ENCODE measurements at places on chromosomes 7 and 10.
A peak's percentile ranks its signal among the peaks of the same experiment; 100 is the strongest.

DNA sequence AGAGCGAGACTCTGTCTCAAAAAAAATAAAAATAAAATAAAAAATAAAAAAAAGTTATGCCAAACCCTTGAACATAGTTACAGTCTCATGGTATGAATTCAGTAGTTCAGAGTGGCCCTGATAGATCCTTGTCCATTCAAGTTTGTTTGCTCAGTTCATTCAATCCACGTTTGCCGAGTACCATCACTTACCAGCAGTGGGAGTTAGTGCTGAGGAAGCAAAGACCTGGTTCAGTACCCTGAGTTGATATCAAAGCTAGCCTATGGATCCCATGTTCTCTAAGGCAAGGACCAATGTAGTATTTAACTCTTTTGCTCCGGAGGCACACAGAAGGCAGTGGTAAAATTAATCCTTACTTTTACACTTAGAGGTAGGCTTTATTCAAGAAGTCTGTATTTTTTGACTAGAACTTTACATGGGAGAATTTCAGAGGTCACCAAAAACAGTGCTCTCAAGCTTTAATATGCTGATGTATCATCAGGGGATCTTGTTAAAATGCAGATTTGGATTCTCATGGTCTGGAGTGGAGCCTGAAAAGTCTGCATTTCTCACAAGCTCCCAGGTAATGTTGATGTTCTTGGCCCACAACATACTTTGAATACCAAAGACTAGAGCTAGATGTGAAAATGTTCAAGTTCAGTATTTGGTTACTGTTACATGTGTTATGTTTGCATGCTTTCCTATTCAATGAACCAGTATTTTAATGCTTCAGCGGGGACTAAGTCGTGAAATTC is 38.1 kb upstream of the HBP1 start:
- DNase-seq = no peak

- peak; percentile 76 for DNase-seq
These were observed 1.2 kb upstream of the LZTS2 start for GRCh38 chr10:100998183-100998990.

DNA sequence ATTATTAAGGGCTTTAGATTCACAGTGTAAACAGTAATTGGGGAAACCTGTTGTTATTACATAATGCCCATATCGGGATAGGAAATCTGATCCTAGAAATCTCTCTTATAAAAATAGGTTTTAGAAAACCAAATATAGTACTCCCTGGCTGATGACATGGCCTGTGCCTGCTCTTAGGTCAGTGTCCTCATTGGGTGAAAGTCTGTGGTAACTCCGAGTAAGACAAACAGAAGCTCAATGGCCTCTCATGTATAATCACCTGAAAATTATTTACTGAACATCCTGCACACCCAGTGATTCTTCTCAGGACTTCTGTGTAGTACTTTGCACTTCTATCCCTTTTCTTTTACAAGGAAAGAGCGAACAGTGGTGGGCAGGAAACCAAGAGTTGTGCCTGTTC is 37.8 kb downstream of the SEM1 start:
- no peak for DNase-seq

- DNase-seq = no peak
These were observed 26.0 kb upstream of the GLI3 start for GRCh38 chr7:42262964-42263363.

DNA sequence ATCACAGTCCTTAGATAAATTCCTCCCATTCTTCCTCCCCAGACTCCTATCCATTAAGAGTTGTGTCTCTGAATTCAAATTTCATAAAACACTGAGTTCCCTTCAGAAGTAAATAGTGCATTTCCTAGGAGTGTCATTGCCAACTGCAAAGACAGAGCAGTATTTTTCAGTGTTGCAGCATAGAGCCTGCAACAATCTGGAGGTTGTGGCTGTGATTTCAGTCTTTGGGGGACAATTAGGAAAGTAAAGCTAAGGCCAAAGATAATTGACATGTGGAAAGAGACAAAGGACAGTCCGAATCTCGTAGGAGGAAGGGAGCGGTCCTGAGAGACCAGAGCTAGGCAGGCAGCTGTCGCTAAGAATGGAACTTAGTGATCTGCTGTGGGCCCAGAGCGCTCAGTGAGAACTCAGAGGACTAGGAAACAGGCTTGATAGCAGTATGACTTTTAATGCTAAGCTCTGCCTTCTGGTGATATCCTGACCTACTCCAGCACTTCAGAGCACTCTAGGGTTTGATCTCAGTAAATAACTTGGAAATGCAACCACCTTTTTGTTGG is 46.2 kb downstream of the PRPF18 start:
- no peak for DNase-seq

DNA sequence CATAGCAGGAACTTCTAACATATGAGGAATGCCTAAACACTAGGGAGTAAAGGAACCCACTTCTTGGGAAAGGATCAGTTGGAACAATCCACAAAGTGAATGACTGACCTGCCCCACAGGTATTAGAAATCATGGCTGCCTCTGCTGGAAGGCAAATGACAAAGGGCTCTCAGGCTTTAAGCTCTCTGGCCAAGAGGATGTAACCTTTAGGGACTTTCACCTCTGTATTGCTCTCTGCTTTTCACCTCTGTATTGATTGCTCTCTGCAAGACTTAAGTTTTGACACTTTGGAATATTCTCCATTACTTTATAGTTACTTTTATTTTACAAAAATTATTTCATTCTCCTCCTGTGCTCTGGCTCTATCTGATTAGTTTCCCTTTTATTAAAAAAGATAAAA is 248.0 kb downstream of the LRRTM3 start:
- DNase-seq = no peak
